A549 treated with RU486 at 1 μM for 4 hours (cell line): ENCODE measurements at places on chromosomes 2 and 18. TPM values are rescaled to one million over a fixed set of nuclear protein-coding genes. Genes with fewer than 3 reads are reported as not detected.

The GTF2A1L gene
- total RNA-seq, result not detected in 5 replicates

The FAP gene
- total RNA-seq, result 0.06 TPM in 1 of 5 replicates, not detected in the others

The PDE1A gene
- 0.12 to 0.33 TPM (median 0.15 TPM) in 3 of 5 replicates, not detected in the others for total RNA-seq

The ACTR1B gene
- 29.9 to 44.8 TPM (median 41.3 TPM) in 5 replicates for total RNA-seq

The MGAT4A gene
- 0.85 to 1.6 TPM (median 1.4 TPM) in 5 replicates for total RNA-seq

The FBXO15 gene
- 0.54 to 1.6 TPM (median 0.84 TPM) in 5 replicates for total RNA-seq

The SPDYA gene
- 0.14 to 0.25 TPM in 2 of 5 replicates, not detected in the others for total RNA-seq

The ZAP70 gene
- not detected in 5 replicates for total RNA-seq

The REG3A gene
- total RNA-seq, result not detected in 5 replicates

The HOXD4 gene
- total RNA-seq, result 0.29 to 0.66 TPM (median 0.49 TPM) in 5 replicates

The STARD6 gene
- not detected in 5 replicates for total RNA-seq

The PXDN gene
- total RNA-seq, result 7.3 to 13.0 TPM (median 11.4 TPM) in 5 replicates

The BOK gene
- total RNA-seq, result 22.0 to 37.5 TPM (median 29.3 TPM) in 5 replicates

The GREB1 gene
- total RNA-seq, result 1.8 to 3.7 TPM (median 3.0 TPM) in 5 replicates

The HOXD8 gene
- total RNA-seq, result 2.9 to 5.5 TPM (median 5.4 TPM) in 5 replicates

The WNT6 gene
- 0.14 to 0.24 TPM (median 0.22 TPM) in 4 of 5 replicates, not detected in the other for total RNA-seq
